ENCODE measurements at places on chromosomes 12 and 14. TPM values are rescaled to one million over a fixed set of nuclear protein-coding genes. Genes with fewer than 3 reads are reported as not detected.

DNA sequence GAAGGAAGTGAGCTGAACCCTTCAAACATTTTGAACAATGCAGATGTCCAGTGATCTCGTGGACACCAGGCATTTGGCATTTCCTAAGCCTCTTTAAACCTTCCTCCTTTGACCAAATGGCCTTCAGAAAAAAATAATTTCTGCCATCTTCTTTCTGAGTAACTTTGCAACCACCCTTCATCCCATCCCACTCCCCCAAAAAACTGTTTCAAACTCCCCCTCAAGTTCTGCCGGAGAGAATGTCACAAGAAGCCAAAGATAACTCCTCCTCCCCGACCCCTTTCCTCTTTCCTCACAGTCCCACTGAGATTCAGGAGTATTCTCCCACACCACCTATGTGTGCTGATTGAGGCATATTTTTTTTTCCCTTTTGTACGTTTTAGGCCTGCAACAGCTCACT lies 1.7 kb downstream of the KSR2 start:
- DNase-seq = no peak
- H3K27ac ChIP-seq = no peak overlapping the region
- H3K4me3 ChIP-seq = no peak overlapping the region
- no peaks in the 10 kb centered on the region for H3K4me1 ChIP-seq
- no peaks in the 10 kb centered on the region for H3K36me3 ChIP-seq
- peaks cover 20% of the 10 kb centered on the region for H3K27me3 ChIP-seq

GRCh38 chr12:123040106-123040505 lies 59.6 kb downstream of the ARL6IP4 start:
- no peaks in the 10 kb centered on the region for H3K27me3 ChIP-seq
- no peak overlapping the region for H3K27ac ChIP-seq
- DNase-seq = no peak
- no peak overlapping the region for H3K4me3 ChIP-seq
- peaks cover 17% of the 10 kb centered on the region for H3K4me1 ChIP-seq

DNA sequence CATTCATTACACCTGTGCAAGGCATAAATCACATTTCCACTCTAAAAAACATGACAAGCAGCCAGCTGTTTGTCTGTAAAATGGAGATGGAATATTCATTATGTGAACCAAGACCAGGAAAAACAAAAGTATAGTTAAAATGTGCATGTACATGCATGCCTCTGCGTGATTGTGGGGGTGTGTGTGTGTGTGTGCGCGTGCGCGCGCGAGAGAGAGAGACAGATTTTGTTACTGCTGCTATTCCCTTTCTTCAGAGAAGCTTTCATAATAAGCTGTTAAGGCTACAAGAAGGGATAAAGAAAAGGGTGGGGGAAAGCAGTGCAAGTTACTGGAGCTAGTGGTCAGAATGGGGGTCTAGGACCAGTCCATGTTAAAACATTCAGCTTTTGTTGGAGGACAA lies 430.3 kb downstream of the NAV3 start:
- no peaks in the 10 kb centered on the region for H3K36me3 ChIP-seq
- H3K4me3 ChIP-seq = no peak overlapping the region
- DNase-seq = no peak

TNFAIP2 gene
- total RNA-seq = 5.2 TPM

LRRK2 gene
- 7.9 TPM for total RNA-seq

KCNA1 gene
- not detected for total RNA-seq

OR5AU1 gene
- total RNA-seq = not detected

Data from adrenal gland (tissue), 19 donors.